ENCODE measurements at places on chromosomes 13 and 19.
A peak's percentile ranks its signal among the peaks of the same experiment; 100 is the strongest.

DNA sequence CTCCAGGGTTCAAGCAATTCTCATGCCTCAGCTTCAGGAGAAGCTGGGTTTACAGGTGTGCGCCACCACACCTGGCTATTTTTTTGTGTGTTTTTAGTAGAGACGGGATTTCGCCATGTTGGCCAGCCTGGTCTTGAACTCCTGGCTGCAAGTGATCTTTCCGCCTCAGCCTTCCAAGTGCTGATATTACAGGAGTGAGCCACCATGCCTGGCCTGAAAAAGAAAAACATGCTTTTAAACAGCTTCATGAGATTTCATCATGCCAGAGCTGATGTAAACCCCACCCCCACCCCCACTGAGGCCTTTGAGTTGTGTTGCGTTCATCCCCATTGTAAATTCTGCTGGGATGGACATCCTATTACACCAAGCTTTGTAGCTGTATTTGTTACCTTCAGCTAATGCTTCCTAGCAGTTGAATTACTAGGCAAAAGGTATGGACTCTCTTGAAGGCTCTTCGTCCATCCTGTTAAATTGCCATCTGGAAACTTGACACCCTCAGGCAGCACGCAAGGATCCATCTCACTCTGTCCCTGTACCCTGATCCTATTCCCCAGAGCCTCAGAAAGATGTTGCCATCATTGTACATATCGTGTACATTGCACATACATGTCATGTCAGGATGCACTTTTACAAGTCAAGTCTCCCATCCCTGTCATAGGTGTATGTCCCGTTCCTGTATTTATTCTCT, 47.3 kb downstream of the NFIX start:
- DNase-seq = no peak

- peak; percentile 84 for DNase-seq
Measured at GRCh38 chr19:47013041-47013517, 6.6 kb upstream of the NPAS1 start.

DNA sequence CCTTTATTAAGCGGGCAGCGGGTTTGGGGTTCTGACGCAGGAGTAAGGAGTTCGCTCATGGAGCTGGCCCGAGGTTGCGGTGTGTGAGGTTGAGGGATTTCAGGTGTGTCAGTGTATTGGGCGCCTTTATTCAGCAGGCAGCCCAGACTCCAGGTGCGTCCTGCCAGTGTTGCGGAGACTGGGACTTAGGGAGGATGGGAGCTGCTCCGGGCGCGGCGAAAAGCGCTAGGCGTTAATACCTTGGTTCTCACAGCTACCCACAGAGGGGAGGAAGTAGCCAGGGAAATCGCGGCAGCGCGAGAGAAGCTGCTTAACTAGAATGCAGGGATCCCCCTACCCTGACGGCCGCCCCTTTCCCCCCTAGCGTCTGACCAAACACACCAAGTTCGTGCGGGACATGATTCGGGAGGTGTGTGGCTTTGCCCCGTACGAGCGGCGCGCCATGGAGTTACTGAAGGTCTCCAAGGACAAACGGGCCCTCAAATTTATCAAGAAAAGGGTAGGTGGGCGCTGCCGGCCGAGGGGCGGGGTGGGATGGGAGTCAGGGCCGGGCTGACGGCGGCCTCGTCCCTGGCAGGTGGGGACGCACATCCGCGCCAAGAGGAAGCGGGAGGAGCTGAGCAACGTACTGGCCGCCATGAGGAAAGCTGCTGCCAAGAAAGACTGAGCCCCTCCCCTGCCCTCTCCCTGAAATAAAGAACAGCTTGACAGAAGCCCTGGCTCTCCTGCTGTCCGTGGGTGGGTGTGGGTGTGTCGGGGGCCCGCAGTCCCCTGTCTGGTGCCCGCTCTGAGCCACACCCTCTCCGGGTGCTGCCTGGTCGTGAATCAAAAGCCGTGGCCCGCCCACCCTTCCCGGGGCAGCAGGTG, 1.1 kb downstream of the RPL36 start:
- DNase-seq = peak; percentile 66

- no peak for DNase-seq
Measured at GRCh38 chr13:111845621-111846351, 221.2 kb upstream of the SOX1 start.

- DNase-seq = no peak
Measured at GRCh38 chr13:100515410-100515800, 73.2 kb downstream of the GGACT start.

GRCh38 chr19:13633522-13633922, 127.2 kb upstream of the CACNA1A start:
- no peak for DNase-seq

DNA sequence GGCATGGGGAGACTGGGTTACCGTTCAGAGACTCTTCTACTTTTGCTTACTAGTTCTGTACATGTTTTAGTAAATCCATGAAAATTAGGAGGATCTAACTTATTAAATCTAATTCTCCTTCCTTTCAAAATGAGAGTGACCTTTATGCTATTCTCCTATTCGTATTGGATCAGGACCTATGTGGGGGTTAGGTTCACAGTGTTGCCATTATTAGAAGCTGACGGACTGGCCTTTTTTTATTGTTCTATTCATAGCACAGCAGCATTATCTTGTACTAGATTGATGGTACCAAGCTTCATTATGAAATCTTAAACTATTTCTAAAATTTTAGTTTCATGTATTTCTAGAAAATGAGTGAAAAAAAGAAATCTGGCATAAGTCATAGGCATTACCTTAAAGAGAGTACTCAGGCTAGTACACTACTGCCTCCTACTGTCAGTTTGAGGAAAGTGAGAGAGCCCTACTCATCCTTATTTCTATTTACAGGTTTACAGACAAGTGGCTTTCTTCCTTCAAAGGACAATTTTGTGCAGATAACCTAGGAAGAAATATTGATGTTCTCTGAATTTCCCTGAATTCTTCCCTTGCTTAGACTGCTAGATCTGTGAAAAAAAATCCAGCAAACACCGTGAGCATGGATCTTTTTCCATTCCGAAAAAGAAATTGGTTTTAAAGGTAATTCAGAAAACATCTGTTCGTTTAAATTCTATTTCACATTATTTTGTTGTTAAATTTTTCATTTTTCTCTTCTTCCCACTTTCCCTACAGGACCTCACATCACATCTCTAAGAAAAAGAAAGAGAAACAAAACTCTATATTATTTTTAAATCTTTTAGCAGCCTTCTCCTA, 485.5 kb downstream of the DIAPH3 start:
- DNase-seq = peak; percentile 80

DNA sequence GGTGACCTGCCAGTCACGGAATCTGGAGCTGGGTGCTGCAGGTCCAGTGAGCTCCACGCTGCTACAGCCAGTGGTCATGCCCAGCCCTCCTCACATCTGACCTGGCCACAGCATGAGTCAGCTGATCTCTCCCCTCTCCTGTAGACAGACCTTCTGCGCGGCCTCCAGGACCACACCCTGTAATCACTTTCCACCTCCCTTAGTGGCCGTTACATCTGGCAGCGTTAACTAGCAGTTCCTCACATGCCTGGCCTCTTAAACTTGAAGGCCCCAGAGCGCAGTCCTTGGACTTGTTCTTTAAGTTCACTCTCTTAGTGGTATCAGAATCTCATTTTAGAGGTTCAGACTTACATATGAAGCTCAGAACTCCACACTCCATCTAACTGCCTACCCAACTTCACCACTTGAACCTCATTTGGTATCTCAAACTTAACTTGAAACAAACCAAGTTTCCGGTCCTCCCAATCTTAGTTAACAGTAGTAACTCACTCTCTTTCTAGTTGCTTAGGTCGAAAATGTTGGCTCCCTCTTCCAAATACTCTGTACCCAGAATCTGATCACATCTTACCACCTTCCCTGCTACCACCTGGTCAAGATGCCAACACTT, 22.7 kb downstream of the MIPEP start:
- no peak for DNase-seq

GRCh38 chr13:65032825-65033224, 2197.3 kb downstream of the PCDH9 start:
- no peak for DNase-seq

DNA sequence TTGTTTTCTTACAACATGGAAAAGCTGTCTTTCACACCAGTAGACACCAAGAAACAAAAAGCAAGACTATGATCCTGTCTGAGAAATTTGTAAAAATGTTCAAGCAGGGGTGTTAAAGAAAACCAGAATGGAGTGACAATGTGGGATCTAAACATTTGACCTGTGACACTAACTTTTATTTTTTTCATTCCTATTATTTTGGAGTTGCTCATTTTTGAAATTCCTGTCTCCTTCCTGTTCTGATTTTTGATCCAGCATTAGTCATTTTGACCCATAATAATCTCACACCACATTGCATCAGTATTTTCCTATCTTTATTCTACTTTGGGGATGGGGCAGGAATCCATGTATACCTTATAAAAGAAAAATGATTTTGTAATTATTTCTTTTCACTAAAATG, 164.2 kb downstream of the DLEU7 start:
- DNase-seq = no peak

Measured in kidney (tissue), 22 donors.